ENCODE measurements at places on chromosomes 6 and 20. TPM values are rescaled to one million over a fixed set of nuclear protein-coding genes. Genes with fewer than 3 reads are reported as not detected.

CDH26 gene
- 2.0 TPM for total RNA-seq

ZBP1 gene
- total RNA-seq = 0.28 TPM

- DNase-seq = no peak
- H3K4me3 ChIP-seq = no peak overlapping the region
- H3K36me3 ChIP-seq = no peaks in the 10 kb centered on the region
- H3K4me1 ChIP-seq = no peaks in the 10 kb centered on the region
- H3K27ac ChIP-seq = no peak overlapping the region
Measured at GRCh38 chr6:127147534-127147933, 29.1 kb downstream of the RSPO3 start.

DNA sequence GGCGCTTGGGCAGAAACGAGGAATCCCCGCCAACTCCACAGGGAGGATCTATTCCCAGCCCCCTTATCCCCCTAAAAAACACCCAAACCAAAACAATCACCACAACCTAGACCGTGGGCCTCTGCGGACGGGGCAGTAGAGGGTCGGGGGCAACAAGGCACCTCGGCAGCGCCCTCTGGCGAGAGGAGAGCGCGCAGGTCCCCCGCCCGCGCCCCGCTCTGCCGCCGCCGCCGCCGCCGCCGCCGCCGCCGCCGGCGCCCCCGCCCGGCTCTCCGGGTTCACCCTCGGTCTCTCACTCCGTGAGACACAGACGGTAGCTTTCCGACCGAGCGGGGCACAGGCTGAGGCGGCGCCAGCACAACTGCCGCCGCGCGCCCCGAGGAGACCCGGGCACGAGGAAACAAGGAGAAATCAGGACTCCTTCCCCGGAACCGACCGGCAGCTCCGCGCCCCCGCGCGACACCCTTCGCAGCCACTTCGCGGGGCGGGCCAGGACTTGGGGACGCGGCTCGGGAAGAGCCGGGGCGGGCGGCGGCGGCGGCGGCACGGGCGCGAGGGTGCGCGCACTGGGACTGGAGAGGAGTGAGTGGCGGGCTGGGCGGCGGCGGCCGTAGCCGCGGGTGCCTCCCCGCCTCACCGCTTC is at the start of gene SLC35F1:
Gene SLC35F1 (plus strand): TSS at position 307 of the 643 bp plus-strand sequence.
- peaks cover 14% of the 10 kb centered on the region for H3K4me1 ChIP-seq
- no peaks in the 10 kb centered on the region for H3K36me3 ChIP-seq
- DNase-seq = peak; percentile 16
- H3K27me3 ChIP-seq = peaks cover 50% of the 10 kb centered on the region
- no peak within 1 kb of the TSS for H3K27ac ChIP-seq
- H3K4me3 ChIP-seq = peak within 1 kb of the TSS; percentile 51
